AG09319 (cell line): ENCODE measurements at places on chromosomes 6 and 20.

- DNase-seq: no peak
Observed at GRCh38 chr6:40989204-40990169, 49.5 kb downstream of the UNC5CL start.

DNA sequence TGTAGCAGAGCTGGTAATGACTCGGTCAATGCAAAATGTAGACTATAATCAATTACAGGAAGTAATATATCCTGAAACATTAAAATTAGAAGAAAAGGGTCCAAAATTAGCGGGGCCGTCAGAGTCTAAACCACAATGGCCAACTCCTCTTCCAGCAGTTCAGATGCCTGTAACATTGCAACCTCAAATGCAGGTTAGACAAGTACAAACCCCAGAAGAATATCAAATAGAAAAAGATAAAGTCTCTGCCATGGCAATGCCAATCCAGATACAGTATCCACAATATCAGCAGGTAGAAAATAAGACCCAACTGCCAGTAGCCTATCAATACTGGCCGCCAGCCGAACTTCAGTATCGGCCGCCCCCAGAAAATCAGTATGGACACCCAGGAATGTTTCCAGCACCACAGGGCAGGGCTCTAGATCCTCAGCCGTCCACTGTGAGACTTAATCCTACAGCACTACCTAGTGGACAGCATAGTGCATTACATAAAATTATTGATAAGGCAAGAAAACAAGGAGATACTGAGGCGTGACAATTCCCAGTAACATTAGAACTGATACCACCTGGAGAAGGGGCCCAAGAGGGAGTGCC lies 158.4 kb downstream of the GPX5 start:
- DNase-seq: peak; percentile 5

- DNase-seq: no peak
Observed at GRCh38 chr6:8245726-8246125, 143.4 kb upstream of the EEF1E1 start.

GRCh38 chr6:9126878-9127560 lies 691.7 kb upstream of the SLC35B3 start:
- DNase-seq: no peak

DNA sequence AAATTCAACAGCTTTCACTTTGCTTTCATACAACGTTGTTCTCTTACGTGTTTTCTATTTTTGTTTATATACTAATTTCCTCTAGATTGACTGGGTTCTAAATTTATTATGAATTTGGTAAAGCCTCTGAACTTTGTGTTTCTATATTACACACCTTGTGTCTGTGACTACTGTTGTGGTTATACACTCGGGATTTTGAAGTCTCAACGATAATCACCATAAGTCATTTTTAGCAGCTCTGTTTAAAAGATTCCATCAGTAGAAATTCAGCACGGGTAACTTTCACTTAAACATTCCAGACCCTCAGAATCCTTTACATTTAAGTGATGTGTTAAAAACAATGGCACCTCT lies 31.8 kb upstream of the HBS1L start:
- no peak for DNase-seq

DNA sequence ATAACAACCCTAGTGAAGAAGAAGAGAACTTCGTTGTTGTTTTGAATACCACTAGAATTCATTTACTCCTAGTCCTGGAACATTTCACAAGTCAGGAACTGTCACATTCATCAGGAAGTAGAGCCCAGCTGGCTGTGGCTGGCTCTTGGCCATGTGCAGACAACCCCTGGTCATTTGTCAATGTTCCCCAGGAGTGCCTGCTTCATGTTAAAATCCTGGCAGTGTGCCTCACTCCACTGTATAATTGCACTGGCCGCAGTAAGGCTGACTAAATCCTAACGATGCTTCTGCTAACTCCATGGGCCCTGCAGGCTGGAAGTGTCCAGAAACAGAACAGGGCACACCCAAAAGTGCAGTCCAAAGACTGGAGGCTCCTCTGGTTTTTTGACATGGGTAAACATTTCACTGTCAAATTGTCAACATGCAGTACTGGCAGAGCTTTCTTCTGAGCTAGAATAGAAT lies 41.5 kb upstream of the ADGRF1 start:
- peak; percentile 57 for DNase-seq

DNA sequence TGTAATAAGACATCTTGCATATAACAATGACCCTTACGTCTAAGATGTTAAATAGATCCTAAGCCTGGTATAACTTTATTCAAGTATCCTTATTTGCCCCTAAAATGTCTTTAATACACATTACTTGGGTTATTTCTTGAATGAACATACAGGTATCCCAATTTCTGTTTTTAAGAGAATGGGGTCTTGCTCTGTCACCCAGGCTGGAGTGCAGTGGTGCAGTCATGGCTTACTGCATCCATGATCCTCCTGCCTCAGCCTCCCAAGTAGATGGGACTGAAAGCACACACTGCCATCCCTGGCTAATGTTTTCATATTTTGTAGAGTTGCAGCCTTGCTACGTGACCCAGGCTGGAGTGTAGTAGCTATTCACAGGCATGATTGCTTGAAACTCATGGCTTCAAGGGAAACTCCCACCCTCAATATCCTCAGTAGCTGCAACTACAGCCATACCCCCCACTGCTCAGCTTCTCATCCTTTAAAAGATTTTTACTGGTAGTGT lies 10.4 kb upstream of the ZNFX1 start:
- no peak for DNase-seq

- no peak for DNase-seq
Observed at GRCh38 chr20:16260911-16261310, 312.3 kb downstream of the KIF16B start.

DNA sequence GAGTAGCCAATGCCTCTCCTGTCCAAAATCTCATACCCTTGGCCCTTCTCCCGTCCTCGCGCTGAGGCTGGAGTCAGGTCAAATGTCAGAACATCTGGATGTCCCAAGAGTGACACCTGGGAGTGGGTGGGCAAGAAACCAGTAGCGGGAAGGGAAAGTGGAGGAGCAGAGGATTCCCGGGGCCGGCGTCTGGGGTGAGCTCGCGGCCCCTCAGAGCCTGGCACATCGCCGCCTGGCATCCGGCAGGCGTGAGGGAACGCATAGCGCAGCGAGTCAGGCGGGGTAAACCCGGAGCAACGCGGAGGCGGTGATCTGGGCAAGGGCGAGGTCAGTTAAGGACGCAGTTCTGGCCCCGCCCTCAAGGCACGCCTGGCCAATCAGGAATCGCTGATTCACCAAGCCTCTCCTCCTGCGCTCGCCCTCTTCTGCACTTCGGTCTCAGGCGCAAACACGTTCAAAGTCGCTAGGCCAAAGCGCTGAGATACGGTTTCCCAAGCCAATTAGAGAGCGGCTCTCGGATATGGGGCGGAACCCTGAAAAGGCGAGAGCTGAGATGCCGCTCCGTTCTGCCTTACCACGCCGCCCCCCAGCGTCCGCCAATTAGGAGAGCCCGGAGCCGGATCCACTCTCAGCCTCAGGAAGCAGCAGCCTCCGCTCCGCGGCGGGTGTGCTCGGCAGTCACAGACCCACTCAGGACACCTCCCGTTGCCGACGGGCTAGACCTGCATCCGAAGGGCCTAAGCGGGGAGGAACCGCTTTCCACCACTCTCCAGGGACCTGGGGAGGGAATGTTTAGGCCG lies 22.5 kb downstream of the VPS52 start:
- peak; percentile 98 for DNase-seq

GRCh38 chr20:17501701-17502100 lies 29.5 kb downstream of the BFSP1 start:
- no peak for DNase-seq

GRCh38 chr6:62393608-62394007 lies 107.6 kb upstream of the KHDRBS2 start:
- no peak for DNase-seq

GRCh38 chr20:23244916-23245552 lies 105.6 kb upstream of the NXT1 start:
- DNase-seq: no peak

DNA sequence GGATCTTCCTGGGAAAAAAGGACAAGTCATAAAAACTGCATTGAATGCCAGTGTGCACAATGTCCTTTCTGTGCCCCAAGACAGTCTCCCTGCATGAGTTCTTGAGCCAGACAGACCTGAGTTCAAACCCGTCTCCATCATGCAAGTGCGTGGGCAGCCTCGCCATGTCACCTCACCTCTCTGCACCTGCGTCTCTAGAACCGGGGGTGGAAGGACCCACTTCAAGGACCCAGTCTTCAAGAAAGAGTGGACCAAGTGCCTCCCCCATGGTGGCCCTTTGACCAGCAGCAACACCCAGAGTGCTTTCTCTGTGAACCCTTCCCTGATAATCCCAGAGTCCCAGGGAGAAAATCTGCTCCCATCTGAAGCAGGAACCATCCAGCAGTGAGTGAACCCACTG lies 23.5 kb upstream of the ANGPT4 start:
- no peak for DNase-seq

- no peak for DNase-seq
Observed at GRCh38 chr20:1965520-1966351, 28.1 kb downstream of the PDYN start.

DNA sequence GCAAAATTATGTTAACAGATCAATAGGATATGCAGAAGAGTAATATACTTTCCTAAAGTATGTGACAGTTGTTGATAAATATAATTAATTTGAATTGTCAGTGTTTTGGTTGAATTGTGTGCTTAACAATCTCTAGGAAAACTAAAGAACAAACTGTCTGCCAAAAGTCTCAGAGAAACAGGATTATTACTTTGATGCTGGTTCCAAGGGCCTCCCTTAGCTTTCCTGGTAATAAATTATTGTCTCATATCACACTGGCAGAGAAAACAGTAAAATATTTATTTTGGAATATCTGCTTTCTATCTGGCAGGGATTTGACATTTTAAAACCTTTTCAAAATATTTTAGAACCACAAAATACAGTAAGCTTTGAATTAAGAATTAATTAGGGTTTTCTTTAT lies 40.1 kb upstream of the CARMIL1 start:
- DNase-seq: no peak

DNA sequence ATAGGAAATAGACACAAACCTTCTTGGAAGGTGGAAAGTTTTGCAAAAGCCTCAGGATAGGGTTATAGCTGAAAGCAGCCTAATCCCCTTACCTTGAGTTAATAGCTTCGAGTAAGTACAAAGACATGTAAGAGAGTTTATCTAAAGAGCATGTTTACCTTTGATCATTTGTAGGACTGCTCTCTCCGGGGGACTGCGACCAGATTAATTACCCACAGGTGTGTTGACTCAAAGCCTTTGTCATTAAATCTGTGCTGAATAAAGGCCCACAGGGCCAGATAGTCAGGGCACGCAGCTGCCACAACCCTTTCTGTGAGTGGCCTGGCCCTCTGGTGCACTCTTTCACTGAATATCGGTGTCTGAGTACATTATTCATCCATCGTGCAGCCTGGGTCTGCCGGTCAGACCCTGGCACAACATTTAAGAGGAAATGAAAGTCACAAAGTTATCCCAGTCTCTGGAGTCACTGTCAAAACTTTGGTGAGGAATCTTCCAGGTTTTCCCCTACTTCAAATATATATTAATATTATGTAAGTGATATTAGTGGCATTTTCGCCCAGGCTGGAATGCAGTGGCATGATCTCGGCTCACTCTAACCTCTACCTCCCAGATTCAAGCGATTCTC lies 5.4 kb upstream of the MICA start:
- no peak for DNase-seq

- no peak for DNase-seq
Observed at GRCh38 chr6:73696966-73697655, 1.1 kb downstream of the CD109 start.

DNA sequence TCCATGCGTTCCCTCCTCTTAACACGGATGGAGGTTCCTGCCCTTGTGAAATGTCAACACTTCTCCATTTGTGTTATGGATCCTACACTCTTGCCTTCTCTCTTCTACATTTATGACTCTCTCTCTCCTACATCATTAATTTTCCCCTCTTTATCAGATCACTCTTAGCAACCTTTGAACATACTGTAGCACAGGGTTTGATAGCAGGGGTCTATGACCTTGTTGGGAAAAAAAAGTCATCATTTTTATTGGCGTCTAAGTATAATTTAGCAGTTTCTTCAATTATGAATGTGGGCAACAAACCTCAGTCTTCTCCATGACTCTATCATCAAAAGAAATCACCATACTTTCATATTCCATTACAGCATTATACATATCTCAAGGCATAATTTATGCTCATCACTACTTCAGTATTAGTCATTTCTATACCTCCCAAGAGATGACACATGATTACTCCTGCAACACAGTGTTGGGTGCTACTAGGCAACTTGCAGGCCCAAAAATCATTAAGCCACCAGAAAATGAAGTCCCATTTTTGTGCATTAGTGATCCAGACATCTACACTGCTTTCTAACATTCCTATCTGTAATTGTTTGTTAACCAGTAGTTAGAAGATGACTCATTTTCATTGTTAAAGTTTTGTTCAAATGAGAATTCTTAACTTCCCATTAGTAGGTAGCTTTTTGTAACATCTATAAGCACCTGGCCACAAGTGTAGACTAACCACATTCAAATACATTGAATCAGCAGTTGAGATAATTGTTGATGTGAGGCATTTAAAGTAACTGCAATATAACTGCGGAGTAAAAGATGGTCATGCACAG lies 9.5 kb downstream of the CYP39A1 start:
- DNase-seq: no peak

- DNase-seq: no peak
Observed at GRCh38 chr6:75076009-75076408, 129.8 kb downstream of the COL12A1 start.

DNA sequence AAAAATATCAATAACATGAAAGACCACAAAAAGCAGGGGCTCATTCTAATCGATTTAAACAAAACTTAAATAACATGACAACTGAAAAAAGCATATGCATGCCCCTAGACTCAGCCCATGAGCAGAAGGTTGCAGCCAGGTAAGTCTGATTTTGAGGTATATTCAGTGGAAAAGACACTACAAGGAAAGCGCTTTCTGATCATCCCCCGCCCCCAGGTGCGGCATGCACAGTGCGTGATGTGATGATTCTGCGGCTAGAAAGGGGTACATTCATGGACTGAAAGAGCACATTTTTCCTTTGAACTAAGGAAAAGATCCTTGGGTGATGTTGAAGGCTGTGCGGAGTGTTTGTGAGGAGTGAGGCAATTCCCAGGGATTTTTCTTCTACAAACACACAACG lies 16.9 kb upstream of the FOXC1 start:
- no peak for DNase-seq

- DNase-seq: no peak
Observed at GRCh38 chr6:84908304-84908904, 144.0 kb upstream of the TBX18 start.

GRCh38 chr6:21230536-21230935 lies 363.0 kb upstream of the SOX4 start:
- no peak for DNase-seq
